Activated naive CD8-positive, alpha-beta T cell treated with anti-CD3 and anti-CD28 coated beads, Interleukin-2, amount 10 ng/mL, durations not matched to agents 7 days and 5 days (primary cell): ENCODE measurements at places on chromosomes 11 and 22. TPM values are rescaled to one million over a fixed set of nuclear protein-coding genes. Genes with fewer than 3 reads are reported as not detected.

DNA sequence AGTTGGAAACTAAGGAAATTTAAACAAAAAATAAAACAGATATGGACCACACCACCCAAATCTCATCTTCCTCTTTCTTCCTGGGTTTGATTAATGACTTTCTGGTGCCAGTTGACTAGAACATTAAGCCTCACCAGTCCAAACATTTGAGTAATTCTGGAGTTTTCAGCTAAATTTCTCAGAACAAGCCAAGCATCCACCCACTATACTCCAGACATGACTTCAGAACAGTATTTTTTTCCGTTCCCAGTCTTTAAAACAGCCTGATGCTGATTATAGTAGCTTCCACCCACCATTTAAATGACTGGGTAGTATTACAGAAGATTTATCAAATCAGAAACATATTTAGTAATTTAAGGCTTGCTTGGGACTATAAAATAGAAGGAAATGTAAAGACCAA lies 230.9 kb upstream of the UBASH3B start:
- no peaks in the 10 kb centered on the region for H3K36me3 ChIP-seq
- no peak overlapping the region for H3K27ac ChIP-seq
- H3K27me3 ChIP-seq: no peaks in the 10 kb centered on the region
- no peak for DNase-seq

GRCh38 chr11:34642873-34643272 lies 22.0 kb downstream of the EHF start:
- no peaks in the 10 kb centered on the region for H3K36me3 ChIP-seq
- H3K27me3 ChIP-seq: peaks cover 37% of the 10 kb centered on the region
- DNase-seq: no peak
- H3K27ac ChIP-seq: no peak overlapping the region
- no peaks in the 10 kb centered on the region for H3K4me1 ChIP-seq

GRCh38 chr11:27277843-27278242 lies 85.2 kb downstream of the CCDC34 start:
- H3K27me3 ChIP-seq: peaks cover 4% of the 10 kb centered on the region
- no peak overlapping the region for H3K4me3 ChIP-seq
- DNase-seq: no peak
- peaks cover 2% of the 10 kb centered on the region for H3K4me1 ChIP-seq
- H3K36me3 ChIP-seq: no peaks in the 10 kb centered on the region

GRCh38 chr22:38866399-38867123 lies 5.5 kb downstream of the CBX6 start:
- peaks cover 21% of the 10 kb centered on the region for H3K4me1 ChIP-seq
- H3K27me3 ChIP-seq: no peaks in the 10 kb centered on the region
- H3K27ac ChIP-seq: no peak overlapping the region
- DNase-seq: no peak
- no peak overlapping the region for H3K4me3 ChIP-seq

DNA sequence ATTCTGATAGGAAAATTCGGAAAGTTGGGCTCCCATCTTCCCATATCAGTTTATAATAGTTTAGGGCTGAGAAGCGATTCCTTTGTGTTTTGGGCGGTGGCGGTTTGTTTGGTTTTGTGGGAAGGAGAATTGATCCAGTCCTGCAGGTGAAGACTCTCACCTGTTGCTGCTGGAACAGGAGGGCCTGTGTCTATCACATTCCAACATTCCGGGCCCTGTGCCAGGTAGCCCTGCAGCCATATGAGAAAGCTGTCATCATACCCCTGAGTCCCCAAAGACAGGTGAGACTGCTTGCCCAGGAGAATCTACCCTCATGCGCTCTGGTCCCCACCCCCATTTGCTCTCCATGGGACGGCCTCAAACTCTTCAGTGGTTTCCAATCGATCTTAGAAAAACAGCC lies 62.1 kb downstream of the TRAF6 start:
- no peaks in the 10 kb centered on the region for H3K36me3 ChIP-seq
- no peak for DNase-seq
- no peak overlapping the region for H3K4me3 ChIP-seq
- H3K27me3 ChIP-seq: peaks cover 10% of the 10 kb centered on the region
- peaks cover 23% of the 10 kb centered on the region for H3K4me1 ChIP-seq
- no peak overlapping the region for H3K27ac ChIP-seq

IFITM10 gene
- total RNA-seq: 1.3 TPM

DNA sequence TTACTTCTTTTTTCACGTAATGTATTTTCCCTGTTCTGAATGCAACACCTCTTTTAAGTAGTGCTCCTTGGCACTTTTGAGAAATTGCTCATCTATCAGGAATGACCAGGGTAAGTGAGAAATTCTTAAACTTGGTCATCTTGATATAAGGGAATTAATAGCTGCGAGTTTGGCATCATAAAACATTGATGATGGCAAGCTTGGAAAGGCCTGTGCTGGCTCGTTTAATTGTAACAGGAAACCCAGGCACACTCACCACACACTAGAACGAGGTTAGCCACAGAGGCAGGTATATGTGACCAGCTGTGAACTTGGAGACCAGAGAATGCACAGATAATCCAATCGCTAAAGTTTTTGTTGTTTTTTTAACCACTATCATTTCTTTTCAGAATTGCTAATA lies 24.3 kb downstream of the FAM118A start:
- no peaks in the 10 kb centered on the region for H3K27me3 ChIP-seq
- peaks cover 37% of the 10 kb centered on the region for H3K36me3 ChIP-seq
- peaks cover 16% of the 10 kb centered on the region for H3K4me1 ChIP-seq
- peak overlapping the region; percentile 58 for H3K4me3 ChIP-seq
- peak overlapping the region; percentile 22 for H3K27ac ChIP-seq

- H3K4me1 ChIP-seq: peaks cover 12% of the 10 kb centered on the region
- H3K27ac ChIP-seq: no peak overlapping the region
- no peaks in the 10 kb centered on the region for H3K27me3 ChIP-seq
- peaks cover 27% of the 10 kb centered on the region for H3K36me3 ChIP-seq
- no peak for DNase-seq
Measured at GRCh38 chr11:82930229-82930628, 28.7 kb downstream of the DDIAS start.

GRCh38 chr22:30272781-30273601 lies 6.3 kb upstream of the OSM start:
- H3K27me3 ChIP-seq: no peaks in the 10 kb centered on the region
- DNase-seq: no peak
- H3K4me1 ChIP-seq: peaks cover 56% of the 10 kb centered on the region
- no peak overlapping the region for H3K4me3 ChIP-seq
- H3K27ac ChIP-seq: peak overlapping the region; percentile 14

DNA sequence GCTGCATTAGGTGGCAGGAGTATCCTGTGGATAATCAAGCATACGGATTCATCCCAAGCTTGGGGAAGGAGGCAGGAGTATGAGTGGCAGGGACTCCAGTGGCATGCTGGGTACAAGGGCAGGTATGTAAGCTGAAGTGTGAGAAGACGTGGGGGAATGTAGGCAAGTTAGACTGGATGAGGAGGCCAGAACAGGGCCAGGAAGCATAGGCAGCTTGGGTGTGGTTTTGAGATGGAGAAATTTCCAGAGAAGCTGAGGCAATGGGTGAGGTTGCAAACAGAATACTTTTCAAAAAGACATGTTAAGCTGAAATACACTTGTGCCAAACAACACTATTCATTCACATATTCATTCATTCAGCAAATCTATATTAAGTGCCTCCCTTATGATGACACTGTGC lies 43.1 kb upstream of the AMOTL1 start:
- peaks cover 45% of the 10 kb centered on the region for H3K27me3 ChIP-seq
- no peak overlapping the region for H3K27ac ChIP-seq
- no peaks in the 10 kb centered on the region for H3K36me3 ChIP-seq
- DNase-seq: no peak
- H3K4me1 ChIP-seq: no peaks in the 10 kb centered on the region
- H3K4me3 ChIP-seq: no peak overlapping the region

PGA5 gene
- not detected for total RNA-seq

DNA sequence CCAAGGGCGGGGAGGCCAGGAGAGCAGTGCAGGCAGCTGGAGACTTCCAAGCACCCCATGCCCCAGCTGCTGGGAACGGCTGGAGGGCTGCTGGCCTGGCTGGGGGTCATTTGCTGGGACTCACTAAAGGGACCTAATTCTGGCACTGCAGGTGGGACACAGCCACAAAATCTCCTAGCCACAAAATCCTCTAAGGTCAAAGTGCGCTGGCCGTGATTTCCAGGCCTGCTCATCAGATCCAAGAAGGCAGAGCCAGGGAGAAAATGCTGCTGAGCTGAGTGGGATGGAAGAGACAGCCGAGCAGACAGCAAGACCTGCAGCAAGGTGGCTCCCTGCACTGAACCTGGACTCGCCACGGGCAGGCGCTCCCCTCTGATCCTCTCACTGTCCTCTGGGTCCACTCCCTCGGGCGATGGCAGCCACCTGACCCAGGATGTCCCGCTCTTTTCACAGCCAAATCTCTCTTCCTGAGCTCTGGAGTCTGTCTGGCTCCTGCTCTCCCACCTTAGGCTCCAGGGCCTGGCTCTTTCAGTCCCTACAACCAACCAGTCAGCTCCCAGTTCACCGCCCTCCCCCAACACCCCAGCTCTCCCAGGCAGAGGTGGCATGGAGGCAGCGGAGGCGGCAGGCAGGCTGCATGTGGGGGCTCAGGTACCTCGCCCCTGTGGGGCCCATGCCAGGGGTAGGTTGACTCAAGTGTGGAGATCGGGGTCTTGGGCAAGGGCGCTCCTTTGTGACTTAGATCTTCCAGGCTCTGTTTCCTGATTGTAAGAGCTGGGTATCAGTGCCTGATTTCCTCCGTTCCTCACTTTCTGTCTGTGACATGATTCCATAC lies 14.5 kb downstream of the OVOL1 start:
- H3K4me3 ChIP-seq: no peak overlapping the region
- no peak for DNase-seq
- H3K27me3 ChIP-seq: peaks cover 32% of the 10 kb centered on the region
- H3K36me3 ChIP-seq: no peaks in the 10 kb centered on the region
- H3K4me1 ChIP-seq: peaks cover 12% of the 10 kb centered on the region

- no peaks in the 10 kb centered on the region for H3K36me3 ChIP-seq
- H3K4me3 ChIP-seq: no peak overlapping the region
- no peaks in the 10 kb centered on the region for H3K4me1 ChIP-seq
- DNase-seq: no peak
- no peak overlapping the region for H3K27ac ChIP-seq
Measured at GRCh38 chr11:8765294-8765693, 82.7 kb downstream of the RPL27A start.

SEPTIN3 gene
- 0.42 TPM for total RNA-seq

GRAMD1B gene
- 36.2 TPM for total RNA-seq

DNA sequence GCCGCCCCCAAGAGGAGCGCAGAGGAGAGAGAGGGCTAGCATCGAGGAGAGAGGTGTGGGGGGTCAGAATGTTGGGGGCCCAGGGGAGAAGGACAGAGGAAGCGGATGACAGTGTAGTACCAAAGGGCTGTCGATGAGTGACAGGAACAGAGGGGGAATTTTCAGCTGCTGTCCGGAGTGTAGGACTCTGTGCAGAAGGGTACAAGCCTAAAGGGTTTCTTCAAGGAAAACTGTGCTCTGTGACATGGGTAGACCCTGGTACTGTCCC lies 5.3 kb upstream of the NLRP6 start:
- peaks cover 2% of the 10 kb centered on the region for H3K27me3 ChIP-seq
- no peak overlapping the region for H3K4me3 ChIP-seq
- peaks cover 21% of the 10 kb centered on the region for H3K36me3 ChIP-seq
- H3K4me1 ChIP-seq: peaks cover 24% of the 10 kb centered on the region

DNA sequence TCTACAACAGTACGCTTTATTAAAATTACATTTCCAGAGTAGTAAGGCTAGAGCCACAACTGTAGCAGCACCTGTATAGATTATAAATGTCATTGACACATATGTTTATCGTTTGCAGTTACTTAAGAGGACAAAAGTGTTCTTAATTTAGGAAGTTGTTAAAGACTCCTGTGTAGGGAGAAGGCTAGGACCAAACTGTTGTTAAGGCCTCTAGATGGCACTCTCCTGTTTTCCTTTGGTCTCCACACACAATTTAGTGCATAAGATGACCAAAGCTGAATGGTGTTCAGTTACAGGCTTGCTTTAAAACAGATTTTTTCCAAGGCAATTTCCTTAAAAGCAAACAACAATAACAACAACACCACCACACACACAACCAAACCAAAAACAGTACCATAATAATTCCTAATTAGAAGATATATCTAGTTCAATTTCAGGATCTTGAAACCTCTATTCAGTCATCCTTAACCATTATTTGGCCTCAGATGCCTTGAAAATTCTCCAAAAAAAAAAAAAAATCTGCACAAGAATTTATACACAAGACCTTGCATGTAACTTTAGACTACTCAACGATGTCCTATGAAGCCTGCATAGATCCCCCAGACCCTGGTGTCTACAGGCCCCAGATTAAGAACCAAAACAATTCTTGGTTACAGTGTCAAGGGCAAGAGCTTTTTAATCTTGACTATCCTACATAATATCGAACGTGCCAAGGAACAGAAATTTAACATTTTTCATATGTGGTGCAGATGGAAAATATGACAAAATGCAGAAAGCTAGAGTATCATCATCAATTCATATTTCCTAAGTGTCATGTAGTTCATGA lies 42.6 kb upstream of the APOA1 start:
- no peaks in the 10 kb centered on the region for H3K27me3 ChIP-seq
- H3K36me3 ChIP-seq: peaks cover 5% of the 10 kb centered on the region
- no peak overlapping the region for H3K27ac ChIP-seq
- H3K4me3 ChIP-seq: no peak overlapping the region

DEFB131B gene
- not detected for total RNA-seq

DNA sequence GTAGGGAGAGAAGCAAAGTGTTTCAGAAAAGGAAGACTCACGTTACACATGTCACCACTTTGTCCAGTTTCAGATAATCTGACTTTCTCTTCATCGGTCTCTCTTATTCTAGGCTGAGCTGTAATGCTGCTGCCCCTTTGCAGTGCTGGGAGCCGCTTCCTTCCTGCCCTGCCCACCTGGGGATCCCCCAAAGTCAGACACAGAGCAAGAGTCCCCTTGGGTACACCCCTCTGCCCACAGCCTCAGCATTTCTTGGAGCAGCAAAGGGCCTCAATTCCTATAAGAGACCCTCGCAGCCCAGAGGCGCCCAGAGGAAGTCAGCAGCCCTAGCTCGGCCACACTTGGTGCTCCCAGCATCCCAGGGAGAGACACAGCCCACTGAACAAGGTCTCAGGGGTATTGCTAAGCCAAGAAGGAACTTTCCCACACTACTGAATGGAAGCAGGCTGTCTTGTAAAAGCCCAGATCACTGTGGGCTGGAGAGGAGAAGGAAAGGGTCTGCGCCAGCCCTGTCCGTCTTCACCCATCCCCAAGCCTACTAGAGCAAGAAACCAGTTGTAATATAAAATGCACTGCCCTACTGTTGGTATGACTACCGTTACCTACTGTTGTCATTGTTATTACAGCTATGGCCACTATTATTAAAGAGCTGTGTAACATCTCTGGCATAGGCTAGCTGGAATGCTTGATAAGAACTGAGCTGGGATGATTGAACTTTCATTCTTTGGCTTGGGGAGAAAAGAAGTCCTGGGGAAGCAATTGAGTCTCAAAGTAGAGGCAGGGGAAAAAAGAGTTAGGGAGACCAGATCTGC lies 31.2 kb upstream of the SMIM35 start:
- H3K4me3 ChIP-seq: peak overlapping the region; percentile 67
- peak; percentile 60 for DNase-seq
- no peaks in the 10 kb centered on the region for H3K27me3 ChIP-seq
- peak overlapping the region; percentile 83 for H3K27ac ChIP-seq
- peaks cover 50% of the 10 kb centered on the region for H3K4me1 ChIP-seq

RIMBP3B gene
- 0.89 TPM for total RNA-seq

- peak overlapping the region; percentile 73 for H3K4me3 ChIP-seq
- DNase-seq: peak; percentile 51
- peaks cover 24% of the 10 kb centered on the region for H3K4me1 ChIP-seq
- no peaks in the 10 kb centered on the region for H3K27me3 ChIP-seq
- peak overlapping the region; percentile 85 for H3K27ac ChIP-seq
- H3K36me3 ChIP-seq: no peaks in the 10 kb centered on the region
Measured at GRCh38 chr11:65047581-65048422, 6.8 kb downstream of the SAC3D1 start.

CCDC87 gene
- total RNA-seq: 0.14 TPM
